ENCODE measurements at places on chromosomes 13 and 19.
A peak's percentile ranks its signal among the peaks of the same experiment; 100 is the strongest.

- DNase-seq, result no peak
Measured at GRCh38 chr19:2180881-2181632, 17.3 kb downstream of the DOT1L start.

DNA sequence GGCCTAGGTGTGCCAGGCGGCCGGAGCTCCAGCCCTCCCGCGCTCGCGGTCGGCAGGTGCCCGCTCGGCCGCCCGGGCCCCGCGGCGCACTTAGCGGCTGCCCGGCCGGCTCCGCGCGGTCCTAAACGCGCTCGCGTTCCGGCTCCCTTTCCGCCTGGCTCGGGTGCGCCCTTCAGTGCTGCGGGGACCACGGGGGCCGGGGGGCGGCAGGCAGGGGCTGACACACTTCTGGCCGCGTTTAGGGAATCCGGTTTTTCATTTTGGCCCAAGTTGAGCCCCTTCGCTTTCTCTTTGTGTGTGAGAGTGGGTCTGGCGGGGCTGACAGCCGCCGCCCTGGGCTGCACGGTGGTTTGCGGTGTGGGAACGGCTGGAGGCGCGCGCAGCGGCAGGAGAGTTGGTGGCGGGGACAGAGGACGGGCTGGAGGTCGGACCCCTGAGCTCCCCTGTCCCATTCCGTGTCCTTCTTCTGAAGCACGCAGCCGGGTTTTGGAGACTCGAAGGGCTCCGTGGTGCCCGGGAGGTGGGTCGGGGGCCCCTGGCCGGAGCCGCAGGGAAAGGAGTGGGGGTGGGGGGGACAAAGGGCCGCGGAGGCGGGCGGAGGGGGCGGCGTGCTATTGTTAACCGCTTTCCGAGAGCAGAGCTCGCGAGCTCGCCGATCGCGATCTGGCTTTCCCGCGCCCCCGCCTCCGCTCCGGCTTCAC lies 3.1 kb downstream of the FGF9 start:
- DNase-seq, result peak; percentile 89

- no peak for DNase-seq
Measured at GRCh38 chr13:104954210-104954609, 1581.3 kb downstream of the EFNB2 start.

- DNase-seq, result no peak
Measured at GRCh38 chr13:60379837-60380565, 17.0 kb upstream of the TDRD3 start.

DNA sequence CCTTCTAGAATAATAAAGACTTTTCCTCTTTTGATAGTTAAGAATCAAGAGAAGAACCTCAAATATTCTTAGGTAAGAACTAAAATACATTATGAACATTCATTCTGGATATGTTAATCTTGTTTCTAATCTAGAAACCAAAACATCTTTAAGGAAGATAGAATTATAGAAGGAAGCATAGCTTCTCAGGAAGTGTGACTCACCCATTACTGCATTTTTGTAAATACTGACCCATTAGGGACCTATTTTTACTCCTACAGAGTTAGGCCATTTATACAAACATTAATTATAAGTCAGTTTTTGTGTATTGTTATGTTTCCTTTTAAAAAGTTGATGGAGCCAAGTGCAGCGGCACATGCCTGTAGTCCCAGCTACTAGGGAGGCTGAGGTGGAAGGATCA lies 147.1 kb downstream of the NUFIP1 start:
- no peak for DNase-seq

- no peak for DNase-seq
Measured at GRCh38 chr19:30406220-30407067, 34.3 kb downstream of the ZNF536 start.

DNA sequence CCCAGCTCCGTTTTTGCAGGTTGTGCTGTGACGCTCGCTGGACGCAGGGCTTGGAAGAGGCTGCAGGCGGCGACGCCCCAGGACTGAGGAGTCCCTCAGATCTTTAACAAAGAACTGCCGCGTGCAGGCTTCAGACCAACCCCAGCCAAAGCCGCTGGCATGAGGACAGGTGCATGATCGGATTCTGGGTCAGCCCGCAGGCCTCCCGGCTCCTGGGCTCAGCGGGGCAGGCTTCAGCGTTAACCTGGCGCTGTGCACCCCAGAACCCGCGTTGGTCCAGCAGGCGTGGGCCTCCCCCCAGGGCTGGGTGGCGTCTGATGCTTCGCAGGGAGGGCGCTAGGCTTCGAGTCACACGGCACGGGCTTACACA lies 920 bp upstream of the TIMM13 start:
- DNase-seq, result no peak

DNA sequence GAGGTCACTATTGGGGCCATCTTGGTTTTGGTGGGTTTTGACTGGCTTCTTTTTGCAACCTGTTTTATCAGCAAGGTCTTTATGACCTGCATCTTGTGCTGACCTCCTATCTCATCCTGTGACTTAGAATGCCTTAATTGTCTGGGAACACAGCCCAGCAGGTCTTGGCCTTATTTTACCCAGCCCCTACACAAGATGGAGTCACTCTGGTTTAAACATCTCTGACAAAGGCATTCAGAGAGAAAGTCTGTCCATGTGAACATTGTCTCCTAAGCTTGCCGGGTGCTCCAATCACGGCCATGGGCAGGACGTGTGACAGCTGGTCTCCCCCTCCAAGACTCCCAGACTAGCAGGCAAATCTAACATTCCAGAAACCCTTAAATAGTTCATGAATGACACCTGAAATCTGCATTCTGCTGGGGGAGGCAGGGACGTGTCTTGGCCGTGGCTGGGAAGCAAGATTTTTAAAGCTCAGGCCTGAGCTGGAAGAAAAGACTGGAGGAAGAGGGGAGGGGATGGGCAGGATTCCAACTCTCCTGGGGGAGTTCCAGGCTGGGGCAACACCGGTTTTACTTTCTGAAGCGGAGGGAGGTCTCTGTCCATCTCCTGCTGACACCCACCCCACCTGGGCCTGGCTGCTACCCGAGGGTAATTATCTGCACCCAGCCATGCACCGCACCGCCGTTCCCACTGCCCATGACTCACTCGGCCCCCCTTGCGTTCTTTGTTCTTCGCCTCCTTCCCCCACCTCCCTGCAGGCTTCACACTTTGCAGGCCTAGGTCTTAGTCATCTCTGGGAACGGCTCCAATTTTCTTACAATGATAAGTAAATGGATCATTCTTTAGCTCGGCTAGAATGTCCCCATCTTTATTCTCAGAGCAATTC lies 11.6 kb upstream of the OR1M1 start:
- DNase-seq, result peak; percentile 75

- peak; percentile 96 for DNase-seq
Measured at GRCh38 chr19:37691881-37692504, 27.6 kb downstream of the ZNF607 start.

GRCh38 chr19:16957151-16957701 lies 68.4 kb downstream of the F2RL3 start:
- DNase-seq, result no peak

Measured in brain (organoid and tissue), 16 donors.